Thymus (tissue), 14 donors: ENCODE measurements at places on chromosomes 12 and 14. TPM values are rescaled to one million over a fixed set of nuclear protein-coding genes. Genes with fewer than 3 reads are reported as not detected.

RNU4-1 gene
- 7,767 TPM for total RNA-seq

GLS2 gene
- 1.0 TPM for total RNA-seq

TIMELESS gene
- total RNA-seq, result 15.8 TPM

GRCh38 chr12:47282206-47282605, 202.4 kb upstream of the AMIGO2 start:
- H3K4me1 ChIP-seq, result no peaks in the 10 kb centered on the region
- H3K27ac ChIP-seq, result no peak overlapping the region
- no peaks in the 10 kb centered on the region for H3K27me3 ChIP-seq
- H3K36me3 ChIP-seq, result no peaks in the 10 kb centered on the region

DNA sequence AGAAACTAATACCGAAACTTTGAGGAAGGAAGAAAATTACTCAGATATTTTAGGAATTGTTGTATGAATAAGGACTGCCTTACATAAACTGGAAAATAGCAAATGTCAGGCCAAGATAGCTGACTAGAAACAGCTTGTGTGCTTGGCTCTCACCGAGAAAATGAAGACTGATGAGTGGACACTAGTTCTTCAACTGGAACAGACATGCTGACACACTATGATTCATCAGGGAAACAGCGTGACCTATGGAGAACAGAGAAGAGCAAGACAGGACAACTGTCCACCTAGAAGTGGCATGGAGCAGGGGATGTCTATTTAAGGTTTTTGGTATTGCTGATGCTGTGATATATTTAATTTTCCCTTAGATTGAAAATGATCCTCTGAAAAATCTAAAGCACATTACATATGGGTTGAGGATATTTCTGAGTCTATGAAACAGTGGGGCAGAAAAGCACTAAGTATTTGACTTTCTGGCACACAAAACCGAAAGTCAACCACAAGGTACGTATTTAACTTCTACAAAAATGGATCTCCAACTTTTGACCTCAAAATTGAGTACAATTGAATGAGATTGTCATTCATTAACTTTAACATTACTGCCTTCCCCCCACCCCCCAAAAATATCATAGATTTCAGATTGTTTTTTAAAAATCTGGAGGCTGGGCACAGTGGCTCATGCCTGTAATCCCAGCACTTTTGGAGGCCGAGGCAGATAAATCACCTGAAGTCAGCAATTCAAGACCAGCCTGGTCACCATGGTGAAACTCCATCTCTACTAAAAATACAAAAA, 863.2 kb downstream of the LRFN5 start:
- no peak overlapping the region for H3K27ac ChIP-seq
- no peaks in the 10 kb centered on the region for H3K36me3 ChIP-seq
- no peaks in the 10 kb centered on the region for H3K4me1 ChIP-seq
- H3K4me3 ChIP-seq, result no peak overlapping the region

GRCh38 chr14:93079865-93080403, 35.8 kb downstream of the ITPK1 start:
- H3K27ac ChIP-seq, result no peak overlapping the region
- no peaks in the 10 kb centered on the region for H3K36me3 ChIP-seq
- no peak for DNase-seq
- H3K4me1 ChIP-seq, result no peaks in the 10 kb centered on the region

- peaks cover 11% of the 10 kb centered on the region for H3K4me1 ChIP-seq
- H3K4me3 ChIP-seq, result peak overlapping the region; percentile 64
- peak overlapping the region; percentile 61 for H3K27ac ChIP-seq
- no peaks in the 10 kb centered on the region for H3K36me3 ChIP-seq
- no peak for DNase-seq
- H3K27me3 ChIP-seq, result no peaks in the 10 kb centered on the region
These were observed 24.7 kb upstream of the MAP1LC3B2 start for GRCh38 chr12:116534311-116535121.

DNA sequence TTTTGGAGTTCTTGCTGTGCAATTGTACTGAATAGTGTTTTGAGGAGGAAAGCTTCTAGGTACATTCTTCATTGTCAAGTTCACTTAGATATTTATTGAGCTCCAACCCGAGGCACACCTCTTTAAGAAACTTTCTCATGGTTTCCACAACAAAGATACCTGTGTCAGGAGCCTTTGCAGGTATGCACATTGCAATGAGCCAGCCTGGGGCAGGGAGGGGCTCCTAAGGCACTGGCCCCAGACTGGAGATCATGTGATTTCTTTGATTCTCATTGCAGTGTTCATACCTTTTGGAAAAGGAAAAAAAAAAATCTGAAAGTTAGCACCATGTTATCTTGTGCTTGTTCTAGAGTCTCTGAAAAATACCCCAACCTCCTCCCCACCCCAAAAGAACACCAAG, 80.3 kb downstream of the PRMT8 start:
- H3K36me3 ChIP-seq, result no peaks in the 10 kb centered on the region
- no peak overlapping the region for H3K27ac ChIP-seq
- no peaks in the 10 kb centered on the region for H3K27me3 ChIP-seq
- H3K4me1 ChIP-seq, result no peaks in the 10 kb centered on the region
- DNase-seq, result no peak
- H3K4me3 ChIP-seq, result no peak overlapping the region

- DNase-seq, result no peak
- H3K27me3 ChIP-seq, result no peaks in the 10 kb centered on the region
- no peak overlapping the region for H3K4me3 ChIP-seq
- peaks cover 2% of the 10 kb centered on the region for H3K36me3 ChIP-seq
- no peak overlapping the region for H3K27ac ChIP-seq
- no peaks in the 10 kb centered on the region for H3K4me1 ChIP-seq
These were observed 108.9 kb downstream of the DERA start for GRCh38 chr12:16020031-16020430.

GRCh38 chr12:48423171-48423570, 49.2 kb upstream of the ANP32D start:
- no peak overlapping the region for H3K4me3 ChIP-seq
- no peak overlapping the region for H3K27ac ChIP-seq
- no peaks in the 10 kb centered on the region for H3K27me3 ChIP-seq
- H3K36me3 ChIP-seq, result no peaks in the 10 kb centered on the region
- H3K4me1 ChIP-seq, result no peaks in the 10 kb centered on the region
